ENCODE measurements at places on chromosomes 3 and 15.

- no peak for DNase-seq
Measured at GRCh38 chr15:94286583-94286982, 55.2 kb downstream of the MCTP2 start.

- no peak for DNase-seq
Measured at GRCh38 chr3:150238048-150238802, 169.9 kb upstream of the TSC22D2 start.

DNA sequence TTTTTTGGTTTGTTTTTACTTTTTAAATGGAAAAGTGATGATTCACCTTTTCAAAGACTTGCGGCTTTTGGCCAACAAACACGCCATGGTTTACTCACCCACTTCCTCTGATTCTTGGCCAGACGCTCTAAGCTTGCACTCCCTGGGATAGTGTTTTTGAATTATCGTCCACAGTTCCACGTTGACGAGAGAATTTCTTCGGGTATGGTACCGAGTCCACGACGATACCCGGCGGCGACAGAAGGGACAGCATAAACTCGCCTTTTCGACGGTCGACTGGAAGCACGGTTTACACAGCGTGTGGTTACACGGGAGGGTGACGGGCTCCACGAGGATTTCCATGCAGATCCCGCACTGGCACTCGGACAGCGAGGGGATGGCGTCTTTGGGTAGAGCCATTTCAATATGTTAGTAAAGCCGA, 783 bp downstream of the RNF168 start:
- peak; percentile 15 for DNase-seq

DNA sequence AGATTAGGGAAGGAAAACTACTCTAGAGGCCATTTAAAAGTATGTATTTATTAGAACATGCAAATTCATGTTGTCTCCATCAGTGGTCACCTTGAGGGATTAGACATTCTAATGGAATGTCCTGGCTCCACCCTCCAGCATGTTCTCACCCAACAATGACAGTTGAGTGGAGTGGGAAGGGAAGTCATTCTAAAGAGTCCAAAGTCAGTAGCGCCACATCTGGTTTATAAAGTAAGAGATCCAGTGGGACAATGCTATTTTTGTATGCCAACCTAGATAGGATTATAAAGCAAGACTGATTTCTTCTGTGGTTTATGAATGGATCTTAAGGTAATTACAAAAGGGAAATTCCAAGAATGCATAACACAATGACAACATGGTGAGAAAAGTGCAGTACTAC, 33.3 kb downstream of the SLC24A1 start:
- DNase-seq = no peak

GRCh38 chr3:40240921-40241320, 68.6 kb upstream of the EIF1B start:
- DNase-seq = no peak

DNA sequence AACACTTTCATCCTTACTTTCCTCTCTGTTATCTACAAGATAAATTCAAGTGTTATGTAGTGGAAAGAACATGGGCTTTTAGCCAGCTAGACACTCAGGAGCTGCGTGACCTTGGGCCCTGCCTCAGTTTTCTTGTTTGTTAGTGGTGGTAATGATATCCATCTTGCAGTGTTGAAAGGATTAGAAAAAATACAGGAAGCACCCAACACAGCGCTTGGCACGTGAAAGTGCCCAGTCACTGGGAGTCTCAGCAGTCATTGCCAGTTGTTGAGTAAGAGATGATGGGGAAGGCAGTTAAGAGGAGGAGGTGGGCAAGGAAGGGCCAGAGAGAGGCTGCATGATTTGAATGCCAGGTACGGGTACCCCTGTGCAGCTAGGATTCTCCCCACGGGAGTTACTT, 5.3 kb downstream of the PDIA5 start:
- DNase-seq = no peak

DNA sequence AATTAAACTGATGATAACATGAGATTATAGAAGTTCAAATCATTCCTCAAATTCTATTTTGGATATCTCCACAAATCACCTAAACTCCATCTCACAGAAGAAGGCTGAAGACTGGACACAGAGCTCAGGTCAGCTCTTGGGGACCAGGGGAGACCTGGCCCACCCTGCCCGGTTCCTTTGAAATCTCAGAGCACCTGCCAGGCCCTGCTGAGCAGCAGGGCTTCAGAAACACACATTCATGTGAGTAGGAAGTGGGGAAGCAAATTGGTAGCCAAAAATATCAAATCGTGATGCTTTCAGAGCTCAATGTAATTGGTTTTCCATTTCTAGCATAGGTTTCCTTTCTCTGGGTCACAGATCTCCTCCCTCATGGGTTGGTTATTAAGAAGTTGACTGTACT, 76.2 kb downstream of the OCA2 start:
- DNase-seq = no peak
